Cortex of kidney (tissue), 1 donor: ENCODE measurements at places on chromosomes 3 and 15.

DNA sequence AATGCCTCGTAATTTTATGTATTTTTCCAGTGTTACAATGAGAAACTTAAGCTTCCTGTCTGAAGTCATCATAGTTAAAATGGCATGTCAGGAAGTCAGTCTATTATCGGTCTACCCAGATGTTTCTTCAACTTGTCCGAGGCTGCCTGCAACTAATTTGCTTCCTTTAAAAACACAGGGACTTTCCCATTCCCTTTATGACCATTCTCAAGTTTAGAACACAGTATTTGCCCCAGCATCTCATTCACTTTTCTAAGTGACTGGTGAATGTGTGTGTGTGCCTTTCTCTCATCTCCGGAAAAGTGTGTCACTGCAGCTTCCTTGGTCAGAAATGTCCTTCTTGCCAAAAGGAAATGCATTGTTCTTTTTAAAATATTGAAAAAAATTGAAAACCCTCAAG is 466.6 kb downstream of the RAP2B start:
- DNase-seq = no peak

- no peak for DNase-seq
These were observed 156.8 kb downstream of the FOXB1 start for GRCh38 chr15:60160909-60161308.

- DNase-seq = no peak
These were observed 21.1 kb downstream of the GCNT3 start for GRCh38 chr15:59632714-59633113.

GRCh38 chr3:5197022-5197421 is 9.5 kb downstream of the EDEM1 start:
- DNase-seq = no peak

GRCh38 chr3:70728311-70728710 is 415.9 kb upstream of the MDFIC2 start:
- no peak for DNase-seq

- DNase-seq = no peak
These were observed 29.3 kb downstream of the CCNL1 start for GRCh38 chr3:157130467-157131251.

DNA sequence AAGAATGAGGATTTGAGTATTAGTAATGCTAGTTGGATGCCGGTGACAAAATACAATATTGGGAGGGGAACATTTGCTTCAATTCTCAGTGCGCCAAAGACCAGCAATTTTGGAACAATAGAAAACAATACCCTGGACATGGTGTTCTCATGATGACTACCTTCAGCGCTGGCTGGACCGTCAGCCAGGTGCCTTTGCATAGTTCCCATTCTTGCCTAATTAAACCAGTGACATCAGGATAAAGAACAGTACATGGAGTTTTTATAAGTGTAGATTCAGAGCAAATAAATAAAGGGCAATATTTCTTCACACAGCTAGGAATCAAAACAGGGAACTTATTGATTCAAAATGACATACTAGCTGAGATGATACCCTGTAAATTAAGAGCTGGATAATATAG is 404.8 kb upstream of the RORA start:
- no peak for DNase-seq

- DNase-seq = no peak
These were observed 66.1 kb downstream of the GLB1 start for GRCh38 chr3:33030802-33031201.

DNA sequence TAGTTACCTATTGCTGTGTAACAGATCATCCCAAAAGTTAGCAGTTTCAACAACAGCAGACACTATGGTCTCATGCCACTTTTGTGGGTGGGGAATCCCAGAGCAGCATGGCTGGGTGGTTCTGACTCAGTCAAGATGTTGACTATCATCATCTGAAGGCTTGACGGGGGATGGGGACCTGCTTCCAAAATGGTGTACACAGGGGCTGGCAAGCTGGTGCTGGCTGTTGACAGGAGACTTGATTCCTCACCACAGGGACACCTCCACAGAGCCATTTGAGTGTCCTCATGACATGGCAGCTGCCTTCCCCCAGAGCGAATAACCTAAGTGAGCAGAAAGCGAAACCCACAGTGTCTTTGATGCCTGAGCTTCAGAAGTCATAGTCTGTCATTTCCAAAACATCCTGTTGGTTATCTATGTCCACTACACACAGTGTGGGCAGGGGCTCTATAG is 19.1 kb downstream of the DNAJB8 start:
- no peak for DNase-seq

GRCh38 chr3:171242170-171242569 is 215.7 kb upstream of the SLC2A2 start:
- no peak for DNase-seq

GRCh38 chr3:49689046-49689907 is at the start of the genes MST1 and RNF123:
Gene MST1, minus strand, starts transcription at chr3:49689474. Its CDS starts 783 bp downstream, at chr3:49688691.
Gene RNF123, plus strand, starts transcription at chr3:49689557. Its CDS starts 1,609 bp downstream, at chr3:49691166.
- no peak for DNase-seq

- no peak for DNase-seq
These were observed 239.3 kb upstream of the ZNF717 start for GRCh38 chr3:76024640-76025039.

DNA sequence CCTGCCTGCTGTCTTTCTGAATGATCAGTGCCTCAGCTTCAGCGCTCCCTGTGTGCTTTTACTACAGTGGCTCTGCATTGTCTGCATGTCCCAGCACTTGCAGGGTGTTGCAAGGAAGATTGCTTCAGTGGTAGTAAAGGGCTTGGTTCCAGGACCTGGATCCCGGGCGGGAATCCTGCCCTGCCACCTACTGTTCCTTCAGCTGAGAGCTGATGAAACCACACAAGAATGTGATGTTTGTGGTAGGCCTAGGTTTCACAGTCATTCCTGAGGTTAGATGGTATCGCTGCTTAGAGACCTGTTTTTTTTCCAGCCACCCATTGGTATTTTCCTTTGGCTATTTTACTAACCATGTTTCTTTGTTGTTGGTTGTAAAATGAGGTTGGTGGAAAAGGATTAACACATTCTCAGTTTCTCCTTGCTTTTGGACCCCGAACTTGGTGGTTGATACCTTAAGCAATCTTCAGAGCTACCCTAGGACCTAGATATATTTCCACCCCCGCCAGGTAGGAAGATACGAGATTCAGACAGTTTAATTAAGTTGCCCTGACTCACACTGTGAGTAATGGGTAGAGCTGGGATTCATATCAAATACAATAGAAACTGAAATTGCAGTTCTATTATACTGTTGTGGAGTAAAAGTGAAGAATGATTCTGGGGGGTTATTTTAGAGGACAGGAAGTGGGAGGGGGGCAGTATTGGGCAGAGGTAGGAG is 11.4 kb downstream of the GPR87 start:
- DNase-seq = no peak

GRCh38 chr3:119099785-119100184 is 46.2 kb upstream of the TEX55 start:
- no peak for DNase-seq

GRCh38 chr15:97991972-97992541 is 31.6 kb downstream of the ARRDC4 start:
- DNase-seq = no peak

GRCh38 chr3:57555306-57555705 is 768 bp upstream of the PDE12 start:
- DNase-seq = no peak

DNA sequence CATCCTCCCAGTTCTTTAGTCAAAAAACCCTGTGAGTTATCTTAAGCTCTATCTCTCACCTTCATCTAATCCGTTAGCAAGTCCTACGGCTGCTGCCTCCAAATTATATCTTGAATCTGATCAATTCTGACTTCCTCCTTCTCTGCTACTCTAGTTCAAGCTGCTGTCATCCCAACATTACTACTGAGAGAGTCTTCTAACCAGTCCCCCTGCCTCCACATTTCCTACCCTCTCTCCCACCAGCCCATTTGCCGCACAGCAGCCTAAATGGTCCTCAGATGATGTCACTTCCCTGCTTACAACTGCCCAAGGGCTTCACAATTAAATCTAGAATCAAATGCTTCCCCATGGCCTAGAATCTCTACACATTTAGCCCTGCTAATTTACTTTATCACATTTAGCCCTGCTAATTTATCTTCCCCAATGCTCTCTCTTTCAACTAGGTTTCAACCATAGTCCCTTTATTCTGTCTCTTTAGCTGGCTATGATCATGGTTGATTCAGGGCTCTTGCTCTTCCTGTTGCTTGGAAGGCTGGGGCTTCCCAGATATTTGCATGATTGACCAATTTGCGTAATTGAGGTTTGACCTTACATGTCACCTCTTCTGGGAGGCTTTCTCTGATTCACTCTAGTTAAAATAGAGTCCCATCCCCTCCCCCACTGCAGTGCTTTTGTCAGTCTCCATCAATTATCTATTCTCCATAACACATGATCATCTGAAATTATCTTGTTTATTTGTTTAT is 11.0 kb upstream of the ARL14 start:
- no peak for DNase-seq

GRCh38 chr3:31968927-31969418 is 12.1 kb downstream of the OSBPL10 start:
- no peak for DNase-seq

DNA sequence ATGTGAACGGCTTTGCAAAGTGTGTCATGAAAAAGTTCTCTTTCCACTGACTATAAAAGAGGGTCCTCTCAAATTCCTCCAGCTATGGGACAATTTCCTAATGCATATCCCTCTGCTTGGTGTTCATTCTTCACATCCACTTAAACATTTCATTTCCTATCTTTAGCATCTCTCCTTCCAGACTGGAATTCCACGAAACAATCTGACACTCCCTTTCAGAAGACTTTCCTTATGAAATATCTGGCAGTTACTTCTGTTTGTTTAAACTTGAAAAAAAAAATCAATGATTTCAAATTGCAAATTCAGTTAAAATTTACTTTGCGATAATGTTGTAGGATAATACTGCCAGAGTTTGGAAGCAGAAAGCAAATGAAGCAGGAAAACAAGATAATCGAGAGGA is 105.8 kb upstream of the SELENOK start:
- DNase-seq = no peak

DNA sequence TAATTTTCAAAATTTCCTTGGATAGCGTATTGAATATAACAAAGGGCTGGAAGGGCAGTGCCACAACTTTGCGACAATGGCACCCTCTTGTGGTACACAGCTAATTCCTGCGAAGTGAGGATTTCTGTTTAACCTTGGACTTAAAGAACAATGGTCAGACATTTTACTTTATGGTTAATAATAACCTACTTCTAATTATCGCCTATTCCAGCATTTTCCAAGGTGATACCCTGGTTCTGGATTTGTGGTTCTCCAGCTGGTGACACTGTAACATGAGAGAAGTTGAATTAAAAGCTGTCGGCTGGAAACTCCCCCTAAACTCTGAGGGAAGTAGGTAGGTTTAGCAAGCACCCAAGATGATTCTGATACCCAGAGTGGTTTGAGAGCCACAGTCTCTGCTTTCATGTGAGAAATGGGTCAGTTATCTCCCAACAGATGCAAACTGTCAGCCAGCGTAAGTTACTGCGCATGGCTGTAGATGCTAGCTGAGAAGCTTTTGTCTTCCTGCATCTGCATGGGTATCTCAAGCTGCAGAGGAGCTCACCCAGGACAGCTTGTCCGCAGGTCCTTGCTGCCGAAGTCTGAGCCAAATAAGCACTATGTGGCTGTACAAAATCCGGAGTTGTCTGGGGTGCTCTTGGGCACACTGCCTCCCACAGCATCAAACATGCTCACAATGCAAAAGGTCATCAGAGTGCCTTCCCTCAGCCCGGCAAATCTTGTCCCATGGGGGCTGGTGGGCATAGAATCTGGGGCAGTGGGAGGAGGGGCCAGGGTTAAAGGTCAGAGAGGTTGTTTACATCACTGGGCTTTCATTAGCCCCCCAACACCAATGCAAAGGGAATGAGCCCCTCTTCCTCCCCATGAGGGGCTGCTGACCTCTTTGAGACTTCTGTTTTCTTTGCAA is 6.6 kb upstream of the CHSY1 start:
- DNase-seq = no peak

DNA sequence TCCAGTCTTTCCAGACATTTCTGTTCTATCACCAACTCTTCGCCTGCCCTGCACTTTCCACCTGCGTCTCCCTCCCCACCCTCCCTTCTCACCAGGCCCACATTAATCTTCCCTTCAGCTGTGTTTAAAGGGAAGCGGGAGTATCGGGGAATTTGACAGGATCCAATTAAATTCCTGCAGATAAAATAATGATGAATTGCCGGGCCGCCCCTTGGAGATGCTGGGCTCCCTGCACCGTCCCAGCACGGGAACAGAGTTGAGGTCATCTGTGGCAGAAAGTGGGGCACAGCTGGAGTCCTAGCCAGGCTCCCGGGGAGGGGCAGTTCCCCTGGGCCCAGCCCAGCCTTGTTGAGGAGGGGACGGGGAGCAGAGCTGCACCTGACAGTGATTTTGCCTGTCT is 30.3 kb downstream of the PLXNA1 start:
- no peak for DNase-seq

DNA sequence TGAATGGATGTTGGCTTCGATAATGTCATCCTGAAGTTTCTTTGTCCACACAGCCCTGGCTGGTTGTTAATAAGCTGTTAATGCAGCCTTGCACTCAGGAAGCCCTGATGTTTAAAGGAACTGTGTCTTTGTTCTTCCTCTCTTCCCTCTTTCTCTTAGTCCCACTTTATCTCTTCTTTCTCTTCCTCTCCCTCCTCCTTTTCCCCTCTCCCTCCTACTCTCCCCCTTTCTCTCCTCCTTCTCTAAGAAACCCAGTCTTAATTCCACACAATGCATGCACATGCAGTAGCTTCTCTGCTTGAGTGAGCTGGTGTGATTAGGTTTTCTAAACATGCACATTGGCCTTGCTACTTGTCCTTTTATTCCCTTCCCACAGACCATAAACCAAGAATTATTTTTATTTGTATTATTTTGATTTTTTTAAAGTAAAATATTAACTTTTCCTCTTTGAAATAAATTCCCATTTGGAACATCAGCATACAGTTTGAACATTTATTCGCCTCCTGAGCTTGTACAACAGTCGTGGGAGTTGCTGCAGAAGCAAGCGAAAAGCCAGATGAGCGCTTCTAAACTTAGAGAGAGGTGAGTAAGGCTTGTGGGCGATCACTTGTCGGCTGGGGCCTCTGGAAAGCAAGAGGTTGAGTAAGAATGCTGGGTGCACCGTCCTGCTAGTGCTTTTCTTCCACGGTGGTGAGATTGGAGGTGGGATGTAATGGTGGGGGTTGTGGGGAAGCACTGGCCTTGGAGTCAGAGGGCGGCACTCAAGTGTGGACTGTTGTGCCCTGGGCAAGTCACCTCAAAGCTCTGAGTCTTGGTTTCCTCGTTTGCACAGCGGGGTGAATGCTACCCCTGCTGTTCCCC is 7.2 kb downstream of the GHRL start:
- DNase-seq = no peak

GRCh38 chr3:161104561-161105551 is at the start of gene B3GALNT1:
Gene B3GALNT1, minus strand, starts transcription at chr3:161105349. Its CDS starts 18,595 bp downstream, at chr3:161086754.
- DNase-seq = no peak

DNA sequence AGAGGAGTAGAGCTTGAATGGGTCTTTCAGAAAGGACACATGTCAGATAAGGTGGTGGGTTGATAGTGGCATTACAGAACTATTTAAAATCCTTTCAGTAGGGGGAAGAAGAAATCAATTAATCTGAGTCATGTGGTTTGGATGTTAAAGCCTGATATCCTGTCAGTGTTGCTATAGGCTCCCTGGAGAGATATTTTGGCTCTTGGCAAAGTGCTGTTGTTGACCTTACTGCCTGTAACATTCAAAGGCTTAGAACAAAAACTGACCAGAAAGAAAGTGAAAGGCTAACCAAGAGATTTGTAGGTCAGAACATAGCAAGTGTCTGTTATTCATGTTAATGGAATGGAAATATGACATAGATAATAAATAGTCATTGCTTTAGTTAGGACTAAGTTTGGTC is 552.9 kb downstream of the DIPK2A start:
- DNase-seq = no peak
